ENCODE measurements at places on chromosomes 12 and 14.

DNA sequence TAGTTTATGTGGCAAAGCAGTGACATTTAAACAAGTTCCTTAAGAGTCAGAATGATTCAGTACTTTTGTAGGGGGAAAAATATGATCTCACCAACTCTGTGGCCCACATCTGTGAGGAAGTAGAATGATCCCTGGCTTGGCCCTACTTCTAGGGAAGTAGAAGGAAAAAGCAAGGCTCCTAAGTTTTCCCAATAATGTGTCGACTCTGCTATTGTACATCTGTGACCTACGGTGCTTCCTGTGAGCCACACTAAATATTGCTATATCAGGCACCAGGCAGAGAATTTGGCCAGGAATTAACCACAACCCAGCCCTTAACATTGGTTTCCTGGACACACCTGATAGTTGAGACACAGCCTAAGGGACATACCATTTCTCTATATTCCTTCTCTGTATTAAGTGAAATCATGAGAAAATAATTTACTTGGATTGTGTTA is 9.3 kb upstream of the NID2 start:
- no peak for DNase-seq

- no peak for DNase-seq
Measured at GRCh38 chr12:1829306-1829900, 9.0 kb downstream of the LRTM2 start.

DNA sequence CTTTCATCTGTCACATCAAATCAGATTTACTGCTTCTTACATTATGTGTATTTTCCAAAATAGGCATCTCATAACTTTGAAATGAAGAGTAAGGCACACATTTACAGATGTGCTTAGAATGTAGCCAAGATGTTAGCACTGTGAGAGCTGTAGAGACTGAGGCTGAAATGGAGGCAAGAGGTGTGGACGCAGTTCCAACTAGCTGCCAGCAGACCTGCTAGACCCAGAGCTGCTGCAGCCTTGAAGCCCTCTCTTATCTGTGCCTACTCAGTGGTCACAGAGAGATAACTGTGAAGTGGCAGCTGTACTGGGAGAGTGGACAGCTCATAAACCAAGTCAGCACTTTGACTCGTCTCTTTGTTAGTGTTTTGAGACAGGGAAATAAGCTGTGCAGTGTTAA is 470.9 kb downstream of the CCER1 start:
- no peak for DNase-seq

DNA sequence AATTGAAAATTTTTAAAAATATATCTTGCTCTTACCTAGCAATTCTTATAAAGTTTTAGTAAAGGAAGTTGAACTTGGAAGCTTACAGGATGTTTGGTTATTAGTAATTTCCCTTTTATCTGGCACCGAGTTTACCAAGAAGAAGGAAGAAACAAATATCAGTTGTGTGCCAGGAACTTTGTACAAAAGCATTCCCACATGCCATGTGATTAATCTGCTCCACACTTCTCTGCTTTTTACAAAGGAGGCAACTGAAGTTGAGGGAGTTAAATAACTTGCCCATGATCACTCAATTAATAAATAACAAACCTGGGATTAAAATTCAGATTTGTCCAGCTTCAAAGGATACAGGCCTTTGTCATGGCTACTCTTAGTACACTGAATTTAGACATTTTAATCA is 122.5 kb upstream of the BCAT1 start:
- no peak for DNase-seq

GRCh38 chr12:86729739-86730138 is 473.5 kb upstream of the MGAT4C start:
- DNase-seq = no peak

- DNase-seq = no peak
Measured at GRCh38 chr12:121282072-121282742, 14.3 kb downstream of the CAMKK2 start.

GRCh38 chr12:117363056-117363662 is 1.7 kb upstream of the NOS1 start:
- DNase-seq = no peak

GRCh38 chr14:83271663-83272062 is 1738.0 kb upstream of the SEL1L start:
- no peak for DNase-seq

GRCh38 chr12:105292705-105293104 is 37.8 kb upstream of the C12orf75 start:
- no peak for DNase-seq

GRCh38 chr12:19439059-19440018 is at the start of gene AEBP2:
Gene AEBP2, plus strand, starts transcription at chr12:19439492. Its CDS starts 208 bp downstream, at chr12:19439700.
- DNase-seq = peak; percentile 68

- no peak for DNase-seq
Measured at GRCh38 chr12:4059898-4060568, 186.8 kb upstream of the PARP11 start.

GRCh38 chr12:105091476-105092206 is 7.4 kb upstream of the ALDH1L2 start:
- no peak for DNase-seq

DNA sequence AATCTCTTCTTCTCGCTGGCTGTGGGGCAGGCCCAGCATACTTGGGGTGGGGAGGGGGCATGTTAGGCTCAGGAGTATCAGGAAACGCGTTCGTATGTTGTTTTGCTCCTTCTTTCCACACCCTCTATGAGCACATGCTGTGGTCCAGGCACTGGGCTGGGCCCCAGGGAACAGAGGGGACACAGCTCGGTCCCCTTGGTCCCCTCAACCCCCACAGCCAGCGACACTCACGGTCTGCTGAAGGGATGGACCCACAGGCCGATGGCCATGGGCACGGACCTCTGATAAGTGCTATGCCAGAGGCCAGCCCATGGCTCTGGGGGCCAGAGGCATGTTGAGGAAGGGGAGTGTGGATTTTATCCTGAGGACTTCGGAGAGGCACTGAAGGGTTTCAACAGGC is 6.2 kb downstream of the IFI27 start:
- DNase-seq = no peak

DNA sequence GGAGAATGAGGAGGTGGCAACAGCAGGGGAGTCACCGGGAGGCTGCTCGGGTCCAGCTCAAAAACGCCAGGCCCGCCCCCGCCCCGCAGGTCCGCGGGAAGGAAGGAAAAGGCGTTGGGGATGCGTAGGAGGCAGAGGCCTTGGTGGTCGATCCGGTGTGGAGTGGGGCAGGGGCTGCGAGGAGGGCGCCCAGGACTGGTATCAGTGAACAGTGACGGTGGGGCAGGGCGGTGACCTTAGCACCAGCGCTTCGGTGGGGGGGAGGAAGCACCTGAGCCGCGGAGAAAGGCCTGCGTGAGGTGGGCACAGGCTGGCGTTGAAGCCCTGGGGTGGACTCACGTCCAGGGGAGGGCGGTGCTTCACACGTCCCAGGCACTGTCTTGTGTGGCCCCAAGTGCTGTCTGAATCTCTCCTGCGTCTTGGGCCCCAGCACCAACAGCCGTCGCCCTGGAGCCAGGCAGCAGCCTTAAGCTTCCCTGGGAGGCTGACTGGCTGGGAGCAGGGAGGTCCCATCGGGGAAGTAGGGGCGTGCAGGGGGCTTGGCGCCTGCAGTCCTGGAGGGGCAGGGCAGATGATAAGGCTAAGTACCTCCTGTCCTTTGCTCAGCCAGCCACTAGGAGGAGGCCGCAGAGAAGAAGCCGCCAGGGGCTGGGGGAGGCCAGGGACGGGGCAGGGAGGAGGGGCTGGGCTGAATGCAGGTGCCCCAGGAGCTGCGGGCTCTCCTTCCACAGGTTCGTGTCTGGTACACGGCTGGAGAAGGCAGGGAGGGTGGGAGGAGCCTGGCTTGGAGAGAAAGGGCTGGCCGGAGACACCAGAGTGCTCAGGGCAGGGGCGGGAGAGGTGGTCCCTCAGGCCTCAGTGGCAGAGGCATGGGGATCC is 26.5 kb downstream of the ZBTB42 start:
- DNase-seq = no peak

DNA sequence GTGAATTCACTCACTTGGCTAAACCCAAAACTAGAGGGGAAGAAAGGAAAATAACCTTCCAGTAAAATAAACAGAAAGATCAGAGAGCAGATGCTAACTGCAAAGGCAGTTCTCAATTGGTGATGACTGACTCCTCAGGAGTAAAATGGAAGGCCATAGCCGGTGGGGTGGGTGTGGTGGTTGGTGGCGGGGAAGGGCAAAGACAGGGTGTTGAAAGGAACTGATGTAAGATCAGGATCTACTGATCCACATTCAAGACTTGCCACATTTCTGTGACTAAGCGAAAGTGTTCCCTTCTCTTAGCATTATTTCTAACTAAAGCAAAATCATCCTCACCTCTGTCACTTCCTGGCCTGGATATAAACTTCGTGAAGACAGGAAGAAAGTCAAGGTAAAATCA is 26.3 kb upstream of the TC2N start:
- no peak for DNase-seq

DNA sequence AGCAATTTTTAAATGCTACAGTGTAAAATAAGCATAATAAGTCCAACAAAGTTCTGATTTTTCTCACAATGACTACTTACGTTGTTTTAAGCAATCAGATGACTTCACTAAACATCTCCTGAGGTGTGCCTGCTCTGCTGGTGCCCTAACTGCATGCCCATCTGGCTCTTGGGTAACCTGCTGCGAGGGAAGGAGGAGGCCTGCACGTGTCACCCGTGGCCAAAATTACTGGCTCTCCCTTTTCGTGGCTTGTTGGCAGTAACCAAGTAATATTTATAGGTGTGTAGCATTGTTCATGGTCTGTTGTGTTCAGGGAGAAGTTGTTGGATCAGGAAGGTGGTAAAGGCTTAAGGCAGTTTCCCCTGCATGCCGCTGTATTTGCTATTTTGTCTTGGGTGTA is 6.3 kb upstream of the NFKBIA start:
- no peak for DNase-seq

GRCh38 chr12:57454566-57455373 is at the start of gene INHBE:
Gene INHBE, plus strand, starts transcription at chr12:57455307. Its CDS starts 230 bp downstream, at chr12:57455537.
- no peak for DNase-seq

DNA sequence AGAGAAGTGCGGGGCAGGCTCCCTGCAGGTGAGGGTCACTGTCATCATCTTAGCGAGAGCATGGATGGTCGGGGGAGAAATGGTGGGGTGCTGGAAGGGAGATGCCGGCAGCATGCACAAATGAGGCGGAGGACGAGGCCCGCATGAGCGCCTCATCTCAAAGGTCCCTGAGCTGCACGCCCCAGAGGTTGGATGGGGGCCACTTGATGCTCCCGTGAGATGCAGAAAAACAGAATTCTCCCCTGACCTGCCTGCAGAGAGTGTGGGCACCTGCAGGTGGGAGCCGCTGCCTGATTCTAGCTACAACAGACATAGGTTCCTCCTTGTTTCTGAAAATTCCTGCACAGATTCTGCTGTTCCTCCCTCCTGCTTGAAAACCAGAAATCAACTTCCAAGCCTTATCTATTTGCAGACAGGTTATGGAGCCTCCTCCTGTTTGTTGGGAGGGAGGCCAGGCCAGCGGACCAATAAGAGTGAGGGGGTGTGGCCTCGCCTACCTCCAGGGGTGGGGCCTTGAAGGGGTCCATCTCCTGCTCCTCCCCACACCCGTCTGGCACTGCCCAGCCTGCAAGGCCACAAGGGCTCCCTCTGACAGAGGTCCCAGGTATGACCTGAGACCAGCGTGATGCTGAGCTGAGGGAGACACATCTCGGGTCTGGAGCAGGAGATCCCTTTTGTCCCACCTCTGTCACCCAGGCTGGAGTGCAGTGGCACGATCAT is 67.2 kb downstream of the KDM2B start:
- no peak for DNase-seq

DNA sequence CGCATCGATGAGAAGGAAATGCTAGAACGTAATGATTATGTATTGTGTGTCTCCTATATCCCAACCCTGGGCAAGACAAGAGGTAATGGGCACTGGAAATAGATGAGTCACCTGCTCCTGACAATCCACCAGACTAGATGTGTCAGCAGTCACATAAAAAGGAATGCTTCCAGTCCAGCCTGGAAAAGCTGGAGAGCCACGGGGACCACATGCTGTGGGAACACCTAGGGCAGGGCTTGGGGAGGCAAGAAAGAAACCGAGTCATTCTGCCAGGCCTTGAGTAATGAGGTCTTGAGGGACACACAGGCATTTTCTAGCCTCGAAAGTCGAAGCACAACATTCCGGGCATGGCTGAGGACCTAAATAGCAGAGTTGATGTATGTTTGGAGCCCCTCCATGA is 716.7 kb upstream of the TMEM132C start:
- no peak for DNase-seq

GRCh38 chr14:94907626-94908261 is 137.8 kb upstream of the GSC start:
- DNase-seq = no peak

GRCh38 chr14:24297190-24297964 is 2.2 kb downstream of the DHRS1 start:
- DNase-seq = no peak

DNA sequence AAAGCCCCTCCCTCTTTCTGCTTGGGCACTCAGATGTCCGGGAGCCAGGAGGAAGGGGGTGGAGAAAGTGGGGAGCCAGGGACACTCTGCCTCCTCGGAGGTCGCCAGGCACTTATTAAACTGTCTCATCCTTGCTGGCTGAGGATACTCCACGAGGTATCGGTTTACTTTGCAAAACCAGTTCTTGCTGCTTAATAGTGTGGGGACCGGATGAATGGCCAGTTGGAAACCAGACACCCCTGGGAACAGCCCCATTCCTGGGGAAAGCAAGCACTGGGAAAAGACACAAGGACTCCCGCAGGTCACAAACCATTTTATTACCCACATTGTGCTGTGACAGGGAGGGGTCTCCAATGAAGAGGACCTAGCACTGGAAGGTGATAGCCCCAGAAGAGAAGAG is 34.2 kb downstream of the CCDC88C start:
- DNase-seq = no peak

- no peak for DNase-seq
Measured at GRCh38 chr14:65840118-65840751, 427.7 kb downstream of the FUT8 start.

DNA sequence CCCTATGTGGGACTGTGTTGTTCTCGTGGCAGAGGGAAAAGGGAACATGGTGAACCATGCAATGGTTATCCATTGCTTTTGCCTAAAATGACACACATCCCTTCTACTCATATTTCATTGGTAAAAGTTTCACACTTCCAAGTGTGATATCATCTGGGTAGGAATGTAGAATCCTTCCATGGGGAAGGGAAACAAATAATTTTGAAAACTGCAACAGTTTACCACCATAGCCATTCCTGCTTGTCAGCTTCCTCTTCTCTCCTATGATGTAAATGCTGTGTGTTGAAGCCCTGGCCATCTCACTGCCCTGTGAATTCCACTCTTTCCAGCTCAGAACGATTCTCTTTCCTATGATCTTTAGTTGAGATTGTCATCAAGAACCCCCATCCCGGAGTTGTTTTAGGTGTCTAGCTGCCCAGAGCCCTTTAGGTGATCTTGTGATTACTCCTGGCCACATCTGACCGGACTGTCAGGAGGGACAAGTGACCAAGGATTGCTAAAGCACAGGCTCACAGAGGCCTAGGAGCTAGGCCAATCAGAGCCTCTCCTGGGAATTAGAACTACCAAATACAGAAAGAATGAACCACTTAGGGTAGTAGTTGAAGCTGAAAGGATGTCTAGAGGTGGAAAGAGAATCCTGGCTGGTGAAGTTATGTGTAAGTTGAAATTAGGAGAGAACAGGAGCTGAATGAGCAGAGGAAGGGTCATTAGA is 84.6 kb downstream of the VCPKMT start:
- no peak for DNase-seq

Measured in HFF-Myc (cell line).